Brain (organoid and tissue), 16 donors: ENCODE measurements at places on chromosomes 3 and 15. TPM values are rescaled to one million over a fixed set of nuclear protein-coding genes. Genes with fewer than 3 reads are reported as not detected.

The SUCNR1 gene
- 0.07 TPM for polyA plus RNA-seq

The PLCH1 gene
- polyA plus RNA-seq, result 1.1 TPM

The GPD1L gene
- polyA plus RNA-seq, result 13.7 TPM

The ASB14 gene
- polyA plus RNA-seq, result not detected

The CP gene
- 8.1 TPM for polyA plus RNA-seq

The HIGD2B gene
- not detected for polyA plus RNA-seq

The MNS1 gene
- 2.3 TPM for polyA plus RNA-seq
